Stimulated activated CD4-positive, alpha-beta T cell treated with anti-CD3 and anti-CD28 coated beads, Interleukin-1b, Interleukin-23, amount 100 ng/mL, for 1 hour (primary cell): ENCODE measurements at places on chromosomes 3 and 15.

DNA sequence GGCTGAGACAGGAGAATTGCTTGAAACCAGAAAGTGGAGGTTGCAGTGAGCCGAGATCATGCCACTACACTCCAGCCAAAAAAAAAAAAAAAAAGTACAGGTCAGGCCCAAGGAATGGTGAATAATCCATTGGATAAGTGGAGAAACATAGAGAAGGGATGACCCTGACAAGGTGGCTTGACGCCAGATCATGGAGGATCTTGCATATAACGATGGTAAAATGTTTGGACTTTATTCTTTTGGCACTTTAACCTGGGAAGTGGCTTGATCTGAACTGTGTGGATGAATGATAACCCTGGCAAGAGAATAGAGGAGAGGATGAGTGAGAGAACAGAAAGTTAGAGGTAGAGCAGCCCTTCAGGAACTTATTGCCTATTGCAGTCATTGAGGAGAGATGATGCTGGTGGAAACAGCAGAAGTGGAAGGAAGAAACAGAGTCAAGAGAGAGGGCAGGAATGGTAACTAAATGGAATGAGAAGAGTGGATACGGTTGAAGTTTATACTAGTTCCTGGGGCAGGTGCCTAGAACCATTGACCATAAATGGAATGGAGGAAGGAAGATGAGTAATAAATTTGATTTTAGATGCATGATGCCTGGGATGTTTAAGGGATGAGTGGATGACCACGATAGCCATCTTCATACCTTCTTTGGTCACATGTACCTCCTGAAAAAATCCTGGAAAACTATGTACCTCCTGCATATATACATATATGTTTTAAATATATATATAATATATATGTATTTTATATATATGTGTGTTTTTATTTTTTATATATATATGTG lies 57.8 kb downstream of the BLM start:
- DNase-seq, result no peak

DNA sequence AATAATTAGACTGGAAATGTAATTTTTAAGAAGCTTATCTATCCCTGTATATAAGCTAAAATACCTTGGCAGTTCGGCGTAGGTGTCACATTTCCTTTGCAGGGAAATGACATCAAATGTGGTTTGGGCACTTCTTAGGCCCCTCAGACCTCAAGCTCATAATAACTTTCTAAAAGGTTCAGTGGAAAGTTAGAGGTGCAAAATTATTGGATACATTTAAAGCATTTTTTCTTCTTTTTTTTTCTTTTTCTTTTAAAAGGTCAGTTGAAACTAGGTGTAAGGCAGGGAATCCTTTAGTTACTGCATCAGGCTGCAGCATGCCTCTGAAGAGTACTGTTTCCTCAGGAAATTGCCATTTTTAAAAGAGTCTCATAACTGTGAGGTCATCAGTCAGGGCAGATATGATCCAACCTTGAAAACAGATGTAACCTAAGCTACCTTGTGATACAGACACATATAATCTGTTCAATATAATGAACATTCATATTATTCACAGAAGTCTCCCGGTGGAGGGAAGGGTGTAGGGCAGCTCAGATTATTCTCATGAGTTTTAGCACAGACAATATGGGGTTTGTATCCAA lies 4.8 kb downstream of the SACM1L start:
- DNase-seq, result no peak

DNA sequence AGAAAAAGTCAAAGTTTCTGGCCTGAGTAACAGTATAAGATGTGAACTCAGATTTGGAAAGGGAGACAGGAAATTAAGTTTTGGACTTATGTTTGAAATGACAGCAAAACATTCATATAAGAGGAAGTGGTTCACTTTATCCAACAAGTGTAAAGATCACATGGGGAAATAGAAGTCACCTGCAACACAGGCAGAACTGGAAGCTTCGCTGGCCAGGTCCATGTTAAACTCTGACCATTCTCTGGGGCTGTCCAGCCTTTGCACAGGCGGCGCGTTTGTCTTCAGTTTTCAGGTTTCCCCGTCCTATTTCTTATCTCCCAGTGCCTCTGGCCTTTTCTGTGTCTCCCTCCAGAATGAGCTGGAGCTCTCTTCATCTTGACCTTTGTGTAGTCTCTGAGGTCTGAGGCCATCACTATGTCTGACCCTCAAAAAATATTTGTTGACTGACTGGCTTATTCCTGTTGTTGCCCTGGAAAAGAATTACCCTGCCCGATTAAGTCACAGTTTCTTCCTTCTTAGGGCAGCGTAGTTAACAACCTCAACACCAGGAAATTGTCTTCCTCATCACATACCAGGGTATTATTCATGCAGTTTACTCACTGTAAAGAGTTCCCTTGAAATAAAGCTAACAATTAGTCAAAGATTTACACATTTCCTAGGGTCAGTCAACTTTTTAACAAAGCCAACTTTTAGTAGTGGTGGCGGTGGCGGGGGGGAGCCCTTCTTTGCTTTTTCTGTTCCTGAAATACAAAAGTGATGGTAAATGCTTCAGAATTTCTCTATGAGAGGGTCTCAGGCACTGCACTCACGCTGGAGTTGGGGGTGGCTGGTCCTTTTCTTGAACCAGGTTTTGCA lies 959 bp upstream of the RASA2 start:
- no peak for DNase-seq

DNA sequence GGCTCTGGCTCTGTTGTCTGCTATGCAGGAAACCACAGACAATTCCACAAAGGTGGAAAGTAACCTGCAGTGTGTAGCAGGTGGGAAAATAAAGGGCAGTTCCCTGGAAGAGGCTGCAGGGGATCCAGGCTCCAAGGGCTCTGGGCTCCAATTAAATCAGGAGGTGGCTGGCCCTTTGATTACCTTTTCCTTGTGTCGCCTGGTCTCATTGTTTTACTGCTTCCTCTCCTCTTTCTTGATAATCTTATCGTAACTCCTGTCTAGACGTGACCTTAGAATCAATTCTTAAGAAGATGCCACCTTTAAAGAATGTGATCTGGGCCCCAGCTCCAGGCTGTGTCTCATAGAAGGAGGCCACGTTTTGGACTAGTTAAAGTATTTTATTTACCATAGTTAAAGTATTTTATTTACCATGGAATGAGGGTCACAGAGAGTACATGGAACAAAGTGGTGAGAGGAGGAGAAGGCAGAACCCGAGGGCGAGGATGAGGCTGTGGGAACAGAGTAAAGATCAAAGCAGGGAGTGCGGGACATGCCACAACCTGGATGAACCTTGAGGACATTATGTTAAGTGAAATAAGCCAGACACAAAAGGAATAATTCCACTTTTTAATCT lies 237.5 kb upstream of the STT3B start:
- no peak for DNase-seq

DNA sequence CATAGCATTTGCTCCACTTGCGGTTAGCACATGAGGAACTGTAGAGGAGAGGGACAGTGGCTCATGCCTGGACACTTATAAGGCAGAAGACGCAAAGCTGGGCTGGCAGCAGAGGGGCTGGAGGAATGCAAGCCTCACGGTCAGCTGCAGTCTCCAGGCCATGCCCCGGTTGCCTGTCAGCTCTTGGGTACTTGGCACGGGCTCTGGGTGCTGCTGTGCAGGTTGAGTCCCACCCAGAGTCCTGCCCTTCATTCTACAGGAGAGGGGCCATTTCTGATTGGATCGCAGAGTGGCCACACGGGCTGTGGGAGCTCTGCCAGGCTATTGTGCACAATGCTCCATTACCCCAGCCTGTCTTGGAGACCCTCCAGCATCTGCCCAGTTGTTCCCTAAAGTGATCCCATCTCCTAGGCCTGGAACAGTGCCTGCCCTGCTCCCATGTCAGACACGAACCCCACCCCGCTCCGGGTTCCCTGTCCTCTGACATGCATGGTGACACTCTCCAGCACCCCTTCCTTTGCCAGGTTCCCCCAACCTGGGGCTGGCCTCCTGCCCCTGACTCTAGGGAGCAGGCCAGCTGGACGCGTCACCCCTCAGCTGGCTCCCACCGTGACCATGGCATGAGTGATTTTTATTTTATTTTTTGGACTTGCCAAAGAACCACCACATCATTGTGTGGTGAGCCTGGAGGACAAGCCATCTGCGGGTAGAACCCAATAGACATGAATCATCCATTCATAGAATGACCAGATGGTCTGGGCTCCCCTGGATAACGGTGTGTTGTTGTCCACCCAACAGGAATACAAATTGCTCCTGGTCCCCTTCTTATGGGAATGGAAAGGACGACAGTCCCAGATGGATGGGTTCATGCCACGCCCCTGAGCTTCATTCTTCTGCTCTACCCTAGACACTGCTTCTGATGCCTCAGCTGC lies 51.0 kb upstream of the KLF13 start:
- no peak for DNase-seq

DNA sequence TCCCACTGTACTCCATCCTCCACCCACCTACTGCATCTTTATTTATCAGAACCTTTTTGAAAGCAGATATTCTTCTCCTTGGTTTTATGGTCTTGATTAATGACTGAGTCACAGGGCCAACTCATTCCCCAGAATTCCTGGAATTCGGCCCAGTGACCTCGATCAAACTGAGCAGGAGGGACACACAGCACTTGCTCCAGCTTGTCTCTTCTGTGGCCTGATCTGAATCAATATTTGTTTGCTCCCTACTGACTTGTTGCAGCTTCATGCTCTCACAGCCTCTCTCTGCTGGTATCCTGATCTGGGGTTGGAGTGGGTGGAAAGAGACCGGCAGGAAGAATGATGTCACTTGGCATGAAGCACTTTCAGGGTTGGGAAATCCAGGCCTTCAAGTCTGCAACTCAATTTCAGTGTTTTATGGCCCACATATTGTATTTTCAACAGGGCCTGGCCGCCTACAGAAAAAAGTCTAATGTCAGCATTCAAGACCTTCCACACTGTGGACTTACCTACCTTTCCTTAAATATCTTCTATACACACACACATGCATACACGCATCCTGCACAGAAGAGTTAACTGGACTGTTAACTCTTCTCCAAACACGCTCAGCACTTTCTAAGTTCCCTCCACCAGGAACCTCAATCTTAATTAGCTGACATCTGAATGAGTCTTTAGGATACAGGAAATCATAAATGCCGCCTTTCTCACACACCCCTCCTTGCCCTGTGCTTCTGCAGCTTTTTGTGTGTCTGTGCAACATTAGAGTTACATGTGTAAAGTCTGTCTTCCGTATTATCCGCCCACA lies 4.6 kb downstream of the ANXA2 start:
- no peak for DNase-seq

DNA sequence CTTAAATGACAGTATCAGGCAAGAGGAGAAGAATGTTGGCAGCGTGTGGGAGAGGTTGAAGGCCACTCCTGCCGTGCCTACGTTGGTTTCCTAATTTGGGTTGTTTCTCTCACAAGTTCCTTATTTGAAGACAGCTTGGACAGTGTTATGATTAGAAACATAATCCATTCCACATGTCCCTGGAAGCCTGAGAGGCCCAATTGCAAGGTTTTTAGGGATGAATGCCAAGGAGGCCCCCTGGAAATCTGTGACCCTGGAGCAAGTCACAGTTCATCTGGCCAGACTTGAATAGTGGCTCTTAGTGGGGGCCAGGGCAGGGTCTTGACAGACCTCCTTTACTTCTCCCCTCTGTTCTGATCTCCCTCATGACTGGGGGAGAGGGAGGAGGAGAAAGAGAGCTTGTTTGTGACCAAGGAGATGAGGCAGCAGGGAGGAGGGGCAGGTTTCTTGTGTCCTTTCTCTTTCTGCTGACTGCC lies 584.4 kb upstream of the TBL1XR1 start:
- DNase-seq, result no peak
